ENCODE measurements at places on chromosomes 2 and 18. TPM values are rescaled to one million over a fixed set of nuclear protein-coding genes. Genes with fewer than 3 reads are reported as not detected.

The ZSWIM2 gene
- total RNA-seq, result not detected

- DNase-seq, result no peak
Observed at GRCh38 chr2:211407076-211407475, 850.7 kb downstream of the CPS1 start.

- no peak for DNase-seq
Observed at GRCh38 chr2:218218268-218219185, 1.5 kb downstream of the ARPC2 start.

The MYL1 gene
- not detected for total RNA-seq

DNA sequence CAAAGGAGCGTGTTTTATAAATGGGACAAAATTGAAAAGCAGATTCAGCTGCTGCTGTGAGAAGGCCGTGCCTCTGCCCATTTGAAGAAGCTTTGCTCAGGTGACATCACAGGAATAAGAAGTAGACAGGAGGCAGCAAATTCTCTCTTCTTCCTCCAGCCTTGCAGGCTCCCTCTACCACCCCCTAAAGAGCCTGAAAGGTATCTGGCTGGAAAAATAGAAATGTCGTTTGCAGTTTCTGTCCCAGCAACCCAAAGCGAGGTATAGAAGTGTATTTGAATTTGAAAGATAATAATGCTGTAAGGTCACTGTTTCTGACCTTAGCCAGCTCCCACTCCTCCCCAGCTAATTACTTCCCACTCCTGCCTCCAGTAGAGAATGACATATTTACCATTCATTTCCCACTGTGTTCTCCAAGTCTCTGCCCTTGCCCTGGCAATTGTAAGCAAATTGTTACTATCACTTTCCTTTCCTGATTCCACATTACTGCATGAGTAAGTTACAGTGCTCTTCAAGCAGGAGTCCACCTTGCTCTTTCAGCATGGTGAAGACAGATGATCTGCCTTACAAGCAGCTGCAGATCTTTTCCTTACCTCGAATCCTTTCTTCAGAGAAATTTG, 56.8 kb upstream of the RASGRP3 start:
- no peak for DNase-seq

DNA sequence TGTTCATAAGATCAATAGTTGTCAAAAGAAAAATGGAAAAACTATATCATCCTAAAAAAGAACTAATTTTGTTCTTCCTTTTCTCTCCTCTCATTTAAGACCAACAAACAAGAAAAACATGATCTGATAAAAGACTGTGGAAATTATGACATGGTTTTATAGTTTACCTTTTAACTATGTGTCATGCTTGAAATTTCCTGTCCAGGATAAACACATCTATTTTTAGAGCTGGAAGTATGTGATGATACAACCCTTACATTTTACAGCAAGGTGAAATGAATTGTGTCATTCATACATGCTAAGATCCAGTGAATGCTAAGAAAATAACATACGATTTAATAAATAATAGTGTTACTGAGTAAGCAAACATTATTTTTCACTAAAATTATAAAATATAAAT, 89.9 kb downstream of the GULP1 start:
- DNase-seq, result peak; percentile 74

- DNase-seq, result no peak
Observed at GRCh38 chr18:50855976-50856757, 22.8 kb upstream of the ME2 start.

DNA sequence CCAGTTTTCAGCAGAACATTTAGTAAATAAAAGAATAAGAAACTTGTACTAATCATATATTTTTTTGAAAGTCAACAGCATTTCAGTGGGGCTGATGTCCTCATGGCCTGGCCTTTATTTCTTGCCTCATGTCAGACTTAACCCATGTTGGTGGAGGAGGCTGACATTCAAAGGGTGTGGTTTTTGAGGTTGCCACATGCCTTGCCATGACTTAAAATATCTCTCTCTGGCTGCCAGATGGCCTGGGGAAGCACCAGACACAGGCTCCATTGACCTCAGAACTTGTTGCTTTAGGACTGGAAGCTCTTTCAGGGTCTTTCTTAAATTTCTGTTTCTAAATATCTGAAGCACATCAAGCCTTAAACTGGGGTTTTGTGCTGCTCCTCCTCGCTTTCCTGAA, 32.5 kb upstream of the CD28 start:
- DNase-seq, result peak; percentile 80

The DYNAP gene
- total RNA-seq, result not detected

GRCh38 chr2:127411653-127412369, 6.4 kb upstream of the PROC start:
- peak; percentile 44 for DNase-seq

DNA sequence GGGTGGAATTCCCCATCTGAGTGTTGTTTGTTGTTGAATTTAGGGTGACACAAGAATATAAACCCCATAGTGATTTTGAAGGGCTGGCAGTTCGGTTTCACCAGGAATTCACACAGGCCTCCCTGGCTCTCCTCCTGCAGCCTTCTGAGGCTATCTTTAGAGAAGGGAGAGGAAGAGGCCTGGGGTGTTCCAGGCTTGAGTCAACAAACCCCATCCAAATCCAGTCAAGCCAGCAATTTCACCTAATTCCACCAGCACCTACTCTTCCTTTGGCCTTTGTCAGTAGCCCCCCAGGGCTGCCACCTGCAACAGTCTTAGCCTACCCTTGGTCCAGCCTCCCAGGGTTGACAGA, 32.0 kb downstream of the MARCHF4 start:
- no peak for DNase-seq

- peak; percentile 24 for DNase-seq
Observed at GRCh38 chr2:148930046-148930775, 55.2 kb downstream of the KIF5C start.

- DNase-seq, result no peak
Observed at GRCh38 chr18:10487154-10487553, 32.7 kb downstream of the APCDD1 start.

The ALPP gene
- not detected for total RNA-seq

- DNase-seq, result no peak
Observed at GRCh38 chr2:120592084-120592483, 143.6 kb upstream of the GLI2 start.

DNA sequence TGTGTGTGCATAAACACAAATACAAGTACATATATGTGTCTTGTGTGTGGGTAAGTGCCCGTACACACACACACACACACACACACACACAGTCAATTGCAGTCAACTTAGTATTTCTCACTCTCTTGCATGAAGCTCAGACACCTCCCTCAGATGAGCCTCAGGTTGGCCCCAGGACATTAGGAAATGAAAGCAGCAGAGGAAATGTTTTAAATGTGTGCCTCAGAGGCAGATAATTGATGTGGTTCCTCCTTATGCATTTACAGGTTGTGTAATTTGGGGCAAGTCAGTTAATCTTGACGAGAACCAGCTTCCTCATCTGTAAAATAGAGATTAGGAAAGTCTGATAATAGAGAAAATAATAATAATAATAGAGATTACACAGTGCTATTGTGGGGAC, 814.0 kb upstream of the ID2 start:
- no peak for DNase-seq

DNA sequence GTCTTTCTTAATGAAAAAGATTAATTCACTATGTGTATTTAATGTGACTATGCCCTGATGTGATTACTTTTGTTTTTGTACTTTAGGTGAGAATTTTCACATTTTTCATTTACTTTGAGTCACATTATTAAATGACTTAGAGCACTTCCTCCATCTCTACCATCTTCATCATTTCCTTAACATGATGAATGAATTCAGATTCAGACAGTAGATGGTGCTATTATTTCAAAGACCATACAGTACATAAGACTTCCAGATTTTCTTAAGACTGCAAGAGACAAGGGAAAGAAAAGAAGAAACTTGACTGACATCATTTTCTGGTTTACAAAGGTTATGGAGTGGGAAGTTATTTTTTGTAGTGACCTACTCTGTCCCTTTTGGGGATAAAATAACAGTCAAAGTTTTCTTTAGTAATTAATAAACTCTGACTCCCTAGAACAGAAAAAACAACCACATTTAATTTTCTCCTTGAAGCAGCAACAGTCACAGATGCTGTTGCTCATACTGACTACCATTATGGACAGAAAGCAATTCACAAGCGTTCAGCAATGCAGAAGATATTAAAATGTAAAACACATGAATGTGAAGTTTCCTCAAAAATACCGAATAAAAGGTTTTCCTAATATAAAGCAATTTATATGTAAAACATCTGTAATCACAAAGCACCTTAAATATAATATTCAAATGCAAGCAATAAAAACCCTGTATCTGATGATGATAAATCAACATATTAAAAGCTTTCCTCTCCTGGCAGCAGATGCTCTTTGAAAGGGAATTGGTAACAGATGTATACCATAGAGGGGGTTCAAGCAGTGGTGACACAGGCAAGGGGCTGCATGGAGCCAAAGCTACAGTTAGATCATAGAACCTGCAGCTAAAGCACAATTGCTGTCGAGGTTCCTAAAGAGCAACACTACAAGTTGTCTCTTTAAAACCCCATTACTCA, 1010.9 kb upstream of the NXPH2 start:
- DNase-seq, result peak; percentile 3

The SP3 gene
- 129 TPM for total RNA-seq

DNA sequence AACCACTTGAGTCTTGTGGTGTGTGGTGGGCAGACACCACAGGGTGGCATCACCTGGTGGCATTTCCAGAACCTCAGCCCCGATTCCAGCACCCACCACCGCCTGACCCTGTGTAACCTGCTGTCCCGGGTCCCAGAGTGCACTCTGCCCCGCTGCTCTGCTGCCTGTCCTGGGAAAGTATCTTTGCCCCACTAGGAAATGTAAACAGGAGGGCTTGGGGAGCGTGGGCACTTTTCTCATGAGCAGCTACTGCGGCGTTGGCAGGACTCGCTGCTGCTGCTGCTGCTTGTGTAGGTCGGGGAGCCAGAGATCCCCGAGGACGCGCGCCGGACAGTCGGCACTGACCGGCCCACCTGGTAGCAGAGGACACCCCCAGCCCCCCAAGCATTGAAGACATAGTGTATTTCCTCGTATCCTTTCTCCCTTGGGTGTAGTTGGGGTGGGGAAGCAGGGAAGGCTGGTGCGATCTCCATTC, 13.4 kb downstream of the DTYMK start:
- no peak for DNase-seq

- DNase-seq, result peak; percentile 94
Observed at GRCh38 chr18:77127769-77128671, 4.6 kb downstream of the MBP start.

DNA sequence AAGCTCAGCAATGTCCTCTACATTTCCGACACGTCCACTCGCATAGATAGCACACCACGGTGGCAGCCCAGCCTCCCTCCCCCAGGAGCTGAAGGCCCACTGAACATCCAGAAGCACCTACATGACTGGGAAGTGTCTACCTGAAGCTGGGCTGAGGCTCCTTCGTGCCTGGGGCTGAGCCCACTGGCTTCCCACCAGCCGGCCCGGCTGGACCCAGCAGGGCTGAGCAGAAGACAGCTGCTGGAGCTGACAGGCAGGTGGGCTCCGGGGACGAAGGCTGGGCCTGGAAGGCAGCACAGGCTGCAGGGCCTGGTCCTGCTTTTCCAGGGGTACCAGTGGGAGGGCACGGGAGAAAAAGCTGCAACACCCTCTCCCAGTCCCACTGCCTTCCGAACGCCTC, 13.5 kb downstream of the SDC1 start:
- no peak for DNase-seq

GRCh38 chr18:49648811-49649210, 87.0 kb downstream of the LIPG start:
- DNase-seq, result no peak

GRCh38 chr2:125471963-125472362, 1184.0 kb upstream of the GYPC start:
- DNase-seq, result no peak

DNA sequence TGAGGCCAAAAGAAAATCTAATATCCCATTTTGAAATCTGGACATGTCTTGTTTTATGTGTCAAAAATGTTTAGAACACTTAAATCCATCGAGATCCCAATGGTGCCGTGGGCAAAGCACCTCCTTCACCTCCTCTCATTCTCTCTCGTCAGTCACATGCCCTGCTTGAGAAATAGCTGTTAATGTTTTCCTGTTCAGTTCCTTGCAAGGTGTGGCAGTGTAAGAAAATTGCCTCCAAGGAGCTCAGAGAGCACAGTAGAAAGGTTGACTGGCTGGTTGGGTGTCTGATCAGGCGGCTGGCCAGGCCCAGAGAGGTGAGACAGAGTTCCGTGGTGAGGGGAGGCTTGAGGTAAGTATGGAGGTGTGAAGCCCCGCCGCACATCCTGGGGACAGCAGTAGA, 210.2 kb downstream of the TSN start:
- DNase-seq, result no peak

- no peak for DNase-seq
Observed at GRCh38 chr2:85434696-85435095, 16.2 kb downstream of the SH2D6 start.

The RELCH gene
- 50.1 TPM for total RNA-seq

The IL36A gene
- not detected for total RNA-seq

- DNase-seq, result peak; percentile 53
Observed at GRCh38 chr2:174158003-174158402, 90.3 kb downstream of the OLA1 start.

GRCh38 chr2:54456362-54456611, 160 bp downstream of the SPTBN1 start:
- DNase-seq, result no peak

DNA sequence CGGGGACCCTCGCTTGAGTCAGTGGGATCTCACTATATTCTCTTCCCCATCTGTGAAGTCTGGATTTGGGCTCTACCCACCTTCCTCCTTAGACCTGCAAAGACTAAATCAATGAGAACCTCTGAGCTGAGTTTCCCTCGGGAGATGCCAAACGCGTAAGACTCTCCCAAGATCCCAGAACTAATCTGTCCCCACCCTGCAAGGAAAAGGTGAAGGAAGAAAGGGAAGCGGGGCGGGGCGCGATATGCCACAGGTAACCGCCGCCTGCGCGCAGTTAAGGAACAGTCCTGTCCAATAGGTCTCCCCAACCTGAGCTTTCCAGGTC, 780 bp downstream of the SRD5A2 start:
- DNase-seq, result no peak

DNA sequence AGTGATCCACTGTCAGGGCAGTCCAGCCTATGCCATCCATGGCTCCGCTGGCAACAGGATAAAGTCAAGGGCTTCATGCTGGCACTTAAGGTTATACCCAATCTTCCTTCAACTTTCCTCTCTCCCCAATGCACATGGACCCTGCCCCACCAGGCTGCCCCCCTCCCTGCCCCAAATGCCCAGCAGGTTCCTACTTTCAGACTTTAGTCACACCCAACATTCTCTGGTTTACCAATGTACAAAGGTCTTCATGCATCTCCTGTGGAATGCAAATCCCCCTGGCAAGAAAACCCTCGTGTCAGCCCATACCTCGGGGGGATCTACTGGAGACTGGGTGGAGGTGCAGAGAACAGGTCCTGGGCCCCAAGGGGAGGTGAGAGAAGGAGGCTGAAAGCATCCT, 59.3 kb downstream of the MCFD2 start:
- no peak for DNase-seq

The LIPG gene
- total RNA-seq, result 0.86 TPM

The LYPD1 gene
- 34.5 TPM for total RNA-seq

The STPG4 gene
- total RNA-seq, result 0.64 TPM

DNA sequence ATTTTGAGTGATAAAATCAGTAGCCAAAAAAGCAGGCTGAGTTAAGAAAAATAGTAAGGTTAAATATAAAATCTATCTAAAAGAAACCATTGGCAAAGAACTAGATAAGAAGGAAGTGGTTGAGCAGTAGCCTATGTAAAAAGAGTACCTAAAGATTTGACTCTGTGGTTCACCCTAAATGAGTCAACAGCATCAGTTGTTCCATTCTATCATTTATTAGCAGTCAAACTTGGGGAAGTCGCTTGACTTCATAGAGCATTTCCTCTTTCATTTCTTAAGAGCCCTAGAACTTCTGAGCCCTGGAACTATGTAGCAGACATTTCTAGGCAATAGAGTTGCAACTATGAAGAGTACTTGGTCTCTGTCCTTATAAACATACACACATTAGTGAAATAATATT, 381.7 kb downstream of the NUP35 start:
- DNase-seq, result no peak

The IL1R1 gene
- total RNA-seq, result 62.6 TPM
